ENCODE measurements at places on chromosomes 3 and 15.

GRCh38 chr15:33735637-33736247 is 232.6 kb upstream of the CHRM5 start:
- DNase-seq: peak; percentile 0

DNA sequence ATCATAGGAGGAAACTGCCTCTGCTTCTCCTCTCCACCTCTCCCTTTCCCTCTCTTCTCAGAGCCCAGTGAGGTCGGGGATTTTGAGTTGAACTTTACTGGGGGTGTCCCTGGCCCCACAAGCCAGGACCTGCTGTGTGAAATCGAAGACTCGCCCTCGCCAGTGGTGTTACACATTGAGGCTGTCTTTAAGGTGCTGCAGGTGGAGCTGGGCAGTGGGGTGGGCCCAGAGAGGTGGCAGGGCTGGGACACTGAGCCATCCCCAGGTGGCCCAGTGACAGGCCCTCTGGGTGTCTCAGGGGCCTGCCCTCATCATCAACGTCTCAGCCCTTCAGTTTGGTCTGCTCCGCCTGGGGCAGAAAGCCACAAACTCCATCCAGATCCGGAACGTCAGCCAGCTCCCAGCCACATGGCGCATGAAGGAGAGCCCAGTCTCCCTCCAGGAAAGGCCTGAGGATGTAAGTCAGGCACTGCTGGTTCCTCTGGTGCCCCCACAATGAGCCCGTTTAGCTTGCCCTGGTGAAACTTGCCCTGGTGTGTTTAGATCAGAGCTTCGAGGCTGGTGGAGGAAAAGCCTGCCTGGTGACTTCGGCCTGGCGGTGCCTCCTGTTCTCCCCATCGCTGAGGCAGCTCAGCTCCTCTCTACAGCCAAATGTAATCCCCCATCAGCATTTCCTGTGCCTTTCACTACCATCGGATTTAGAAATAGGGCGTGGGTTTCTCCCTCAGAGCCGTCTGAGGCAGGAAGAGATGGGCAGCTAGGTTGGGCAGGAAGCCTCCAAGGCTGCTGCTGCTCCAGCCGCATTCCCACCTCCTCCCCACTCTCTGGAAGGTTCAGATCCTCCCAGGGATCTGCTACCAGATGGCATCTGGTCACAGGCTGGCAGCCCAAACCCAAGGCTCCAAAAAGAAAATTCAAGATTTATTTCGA is 39.2 kb downstream of the ACAA1 start:
- no peak for DNase-seq

GRCh38 chr3:174710612-174711011 is 148.5 kb upstream of the NAALADL2 start:
- DNase-seq: no peak

DNA sequence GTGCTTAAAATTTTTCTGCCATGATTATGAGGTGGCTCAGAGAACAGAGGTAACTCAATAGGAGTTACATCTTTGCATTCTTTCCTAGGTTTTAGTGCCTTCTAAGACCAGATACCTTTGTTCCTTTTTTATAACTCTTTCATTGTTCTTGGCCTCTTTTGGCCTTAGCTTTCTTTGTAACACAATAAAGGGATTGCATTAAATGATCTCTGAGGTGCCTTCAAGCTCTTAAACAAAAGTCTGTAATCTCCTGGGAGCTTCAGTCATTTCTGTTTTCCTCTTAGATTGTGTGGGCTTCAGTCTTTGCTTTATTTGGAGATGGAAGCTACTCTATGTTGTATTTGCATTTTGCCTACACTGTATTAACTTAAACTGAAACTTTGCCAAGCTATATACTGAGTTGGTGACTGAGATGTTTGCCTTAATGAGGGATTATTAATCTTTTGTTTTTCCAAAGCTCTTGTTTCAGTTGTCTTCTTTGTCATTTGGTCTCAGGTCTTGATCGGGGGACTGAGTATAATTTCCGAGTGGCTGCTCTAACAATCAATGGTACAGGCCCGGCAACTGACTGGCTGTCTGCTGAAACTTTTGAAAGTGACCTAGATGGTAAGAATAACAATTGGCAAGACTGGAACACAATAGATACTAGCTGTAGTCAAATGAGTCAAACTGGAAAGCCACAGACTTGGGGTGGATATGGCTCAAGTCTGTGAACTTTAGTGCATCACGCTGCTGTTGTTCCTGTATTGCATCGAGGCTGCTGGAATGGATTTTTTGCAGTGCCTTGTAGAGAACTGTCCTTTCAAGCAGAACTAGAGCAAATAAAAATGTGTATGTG is 110.3 kb downstream of the HCN4 start:
- DNase-seq: no peak

DNA sequence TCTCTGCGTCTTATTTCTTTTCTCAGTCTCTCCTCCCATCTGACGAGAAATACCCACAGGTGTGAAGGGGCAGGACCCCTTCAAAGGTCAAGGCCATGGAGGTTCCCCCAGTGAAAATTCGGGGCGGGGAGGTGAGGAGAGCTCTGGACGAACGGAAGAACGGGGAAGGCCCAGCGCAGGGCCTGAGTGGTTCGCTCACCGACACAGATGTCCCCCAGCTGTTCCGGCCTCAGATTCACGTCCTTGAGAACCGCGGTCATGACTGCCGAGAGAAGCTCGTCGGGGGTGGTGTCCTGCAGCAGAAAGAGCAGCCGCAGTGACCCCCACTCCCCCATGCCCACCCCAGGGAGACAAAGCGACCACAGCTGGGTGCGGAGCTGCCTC is 542 bp downstream of the ACAA1 start:
- DNase-seq: no peak

- DNase-seq: no peak
Measured at GRCh38 chr15:65732698-65733097, 59.4 kb downstream of the DENND4A start.
